Activated naive CD8-positive, alpha-beta T cell treated with anti-CD3 and anti-CD28 coated beads for 36 hours (primary cell): ENCODE measurements at places on chromosomes 3 and 15. TPM values are rescaled to one million over a fixed set of nuclear protein-coding genes. Genes with fewer than 3 reads are reported as not detected.

CSPG4 gene
- not detected for total RNA-seq

TRAT1 gene
- 15.2 TPM for total RNA-seq

- DNase-seq, result no peak
Observed at GRCh38 chr15:44207643-44208042, 12.6 kb upstream of the FRMD5 start.

SKOR1 gene
- total RNA-seq, result 0.16 TPM

- no peak for DNase-seq
Observed at GRCh38 chr15:42788725-42789124, 51.8 kb upstream of the CDAN1 start.

C15orf62 gene
- total RNA-seq, result 0.50 TPM

SLC7A14 gene
- total RNA-seq, result not detected

GRCh38 chr15:44296625-44297524, 8.4 kb downstream of the GOLM2 start:
- no peak for DNase-seq

WNT5A gene
- total RNA-seq, result not detected

DNA sequence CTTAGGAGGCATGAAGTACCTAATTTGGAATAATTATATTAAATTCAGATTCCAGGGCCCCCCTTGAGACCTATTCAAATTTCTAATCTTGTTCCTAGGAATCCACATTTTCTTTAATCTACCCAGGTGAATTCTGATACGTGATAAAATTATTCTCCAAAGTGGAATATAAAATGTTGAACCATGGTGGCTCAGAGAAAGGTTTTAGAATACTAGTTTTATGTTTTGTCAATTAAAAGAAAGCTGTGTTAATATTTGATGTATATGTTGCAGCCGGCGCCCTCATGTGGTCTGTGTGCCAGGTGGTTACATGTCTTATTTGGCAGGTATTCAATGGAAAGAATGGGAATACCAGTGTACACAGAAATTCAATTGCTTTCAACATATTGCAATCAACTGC, 321.8 kb downstream of the FEZF2 start:
- no peak for DNase-seq

CHDH gene
- total RNA-seq, result 0.08 TPM

CERS3 gene
- 0.24 TPM for total RNA-seq

DNA sequence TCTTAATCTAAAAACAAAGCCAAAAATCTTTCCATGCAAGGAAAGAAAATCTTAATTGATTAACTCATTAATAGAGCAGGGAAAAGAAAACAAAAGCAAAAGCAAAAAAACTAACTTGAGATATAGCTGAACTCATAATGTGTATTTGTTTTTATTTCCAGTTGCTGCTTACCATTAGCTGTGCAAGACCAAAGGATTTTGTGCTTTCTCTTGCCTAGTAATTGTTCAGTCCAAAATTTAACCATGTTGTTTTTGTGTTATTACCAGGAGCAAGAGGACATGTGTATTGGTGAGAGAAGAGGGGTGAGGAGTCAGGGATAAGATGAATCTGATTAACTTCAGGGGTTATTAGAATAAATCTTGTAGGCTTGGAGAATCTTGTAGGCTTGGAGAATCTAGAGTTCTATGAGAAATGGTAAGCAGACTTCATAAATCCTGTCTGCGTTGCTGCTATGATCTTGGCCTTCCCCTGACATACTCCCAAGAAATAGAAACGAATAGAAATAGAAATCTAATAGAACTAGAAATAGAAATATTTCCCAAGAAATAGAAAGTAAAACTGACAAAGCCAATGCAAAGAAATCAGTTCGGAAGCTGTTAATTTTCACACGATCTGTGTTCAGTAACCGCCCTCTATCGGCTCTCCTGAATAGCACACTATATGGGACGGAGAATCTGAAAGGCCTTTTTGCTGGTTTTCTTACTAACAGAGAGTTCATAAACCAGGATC, 72.6 kb upstream of the TNFSF10 start:
- peak; percentile 32 for DNase-seq

DNA sequence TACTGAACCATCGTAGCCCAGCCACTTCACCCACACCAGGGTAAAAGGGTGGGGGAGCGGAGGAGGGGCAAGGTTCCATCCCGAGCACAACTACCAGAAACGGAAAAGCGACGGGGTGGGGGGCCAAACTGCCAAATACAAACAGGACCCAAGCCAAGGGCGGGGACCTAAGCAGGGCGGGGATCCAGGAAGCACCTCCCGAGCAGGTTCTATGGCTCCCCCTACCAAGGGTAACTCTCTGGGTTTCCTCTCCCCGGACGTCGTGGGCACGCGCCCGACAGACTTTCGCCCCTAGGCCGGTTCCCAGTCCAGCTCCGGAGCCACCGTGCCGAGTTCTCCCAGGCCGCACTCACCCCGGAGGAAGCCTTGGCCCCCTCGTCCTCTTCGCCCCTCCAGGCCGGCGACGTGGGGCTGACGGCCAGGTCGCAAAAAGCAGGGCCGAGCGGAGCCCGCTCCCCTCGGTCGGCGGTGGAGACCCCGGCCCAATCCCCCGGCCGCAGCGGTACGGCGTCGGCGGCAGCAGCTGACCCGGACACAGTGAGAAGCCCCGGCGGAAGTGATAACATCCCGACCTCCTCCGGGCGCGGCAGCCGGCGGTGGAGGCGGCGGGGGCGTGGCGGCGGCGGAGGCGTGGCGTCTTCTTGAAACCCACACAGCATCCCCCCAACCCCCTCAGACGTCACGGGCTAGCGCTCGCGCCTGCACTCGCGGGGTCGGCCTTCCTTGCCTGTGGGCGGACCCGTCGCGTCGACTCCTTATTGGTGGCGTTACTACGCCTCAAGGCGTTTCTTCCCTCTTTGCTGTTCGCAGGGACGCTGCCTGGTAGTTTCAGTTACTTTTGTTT, at the start of gene BNIP2:
BNIP2 (minus strand) TSS at position 539 of the 844 bp plus-strand sequence. CDS start 6,863 bp downstream, outside the sequence.
- DNase-seq, result peak; percentile 98

- no peak for DNase-seq
Observed at GRCh38 chr3:9793161-9793781, 389 bp downstream of the ARPC4 start.

GRCh38 chr3:170740726-170741591, 129.0 kb downstream of the RPL22L1 start:
- no peak for DNase-seq

DNA sequence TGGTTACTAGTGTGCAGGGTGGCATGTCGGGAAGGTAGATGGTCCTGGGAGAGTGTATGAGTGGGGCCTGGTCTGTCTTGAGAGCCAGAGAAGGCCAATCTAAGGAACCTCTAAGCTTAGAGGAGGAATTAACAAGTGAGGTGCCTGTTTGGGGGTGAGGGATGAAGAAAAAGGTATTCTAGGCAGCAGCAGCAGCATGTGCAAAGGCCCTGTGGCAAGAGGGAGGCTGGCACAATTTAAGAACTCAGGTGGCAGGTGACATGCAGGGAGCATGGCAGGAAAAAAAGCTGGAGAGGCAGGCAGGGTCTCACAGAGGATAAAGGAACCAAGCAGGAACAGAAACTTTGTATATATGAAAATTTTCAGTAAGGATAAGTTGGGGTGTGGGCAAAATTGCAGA, 51.2 kb downstream of the SPSB4 start:
- no peak for DNase-seq

DNA sequence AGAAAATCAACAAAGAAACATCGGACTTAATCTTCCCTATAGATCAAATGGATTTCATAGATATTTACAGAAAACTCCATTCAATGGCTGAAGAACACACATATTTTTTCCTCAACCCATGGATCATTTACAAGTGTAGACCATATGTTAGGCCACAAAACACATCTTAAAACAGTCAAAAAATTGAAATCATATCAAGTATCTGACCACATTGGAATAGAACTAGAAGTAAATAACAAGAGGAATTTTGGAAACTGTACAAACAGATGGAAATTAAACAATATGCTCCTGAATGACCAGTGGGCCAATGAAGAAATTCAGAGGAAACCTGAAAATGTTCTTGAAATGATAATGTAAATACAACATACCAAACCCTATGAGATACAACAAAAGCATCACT, 323.1 kb upstream of the GPR149 start:
- no peak for DNase-seq

C3orf18 gene
- 17.1 TPM for total RNA-seq

- no peak for DNase-seq
Observed at GRCh38 chr3:149061776-149062175, 24.6 kb downstream of the HLTF start.

- no peak for DNase-seq
Observed at GRCh38 chr15:58229297-58229768, 91.2 kb downstream of the AQP9 start.

GRCh38 chr15:28113394-28114113, 14.4 kb upstream of the OCA2 start:
- no peak for DNase-seq

- DNase-seq, result no peak
Observed at GRCh38 chr3:139948898-139949297, 13.9 kb downstream of the CLSTN2 start.

PIF1 gene
- total RNA-seq, result 27.3 TPM

DNA sequence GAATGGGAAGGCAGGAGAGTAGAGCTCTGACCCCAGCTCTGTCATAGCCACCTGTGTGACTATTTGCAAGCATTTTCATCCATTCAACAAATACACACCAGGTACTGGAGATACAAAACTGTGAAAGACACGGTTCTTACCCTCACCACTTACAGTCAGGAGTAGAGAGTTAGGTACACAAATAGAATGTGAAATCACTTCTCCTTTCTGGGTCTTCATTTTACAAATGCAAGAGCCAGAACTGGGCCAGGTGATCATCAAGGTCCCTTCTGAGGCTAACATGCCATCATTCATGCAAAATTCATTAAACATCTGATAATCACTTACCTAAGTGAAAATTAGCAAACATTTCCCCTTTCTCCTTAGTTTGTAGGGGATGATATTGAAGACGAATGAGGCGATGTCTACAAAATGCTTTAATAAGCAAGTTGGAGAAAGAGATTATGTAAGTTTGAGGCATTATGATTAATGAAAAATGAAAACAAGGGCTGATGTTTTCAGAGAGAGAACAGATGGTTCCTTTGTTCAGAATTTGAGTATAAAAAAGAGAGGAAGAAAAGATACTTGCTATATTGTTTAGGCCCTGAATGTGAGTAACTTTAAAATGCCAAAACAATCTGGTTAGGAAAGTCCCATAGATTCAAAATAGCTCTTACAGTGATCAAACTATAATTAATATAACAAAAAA, 88.6 kb downstream of the LPP start:
- no peak for DNase-seq

THOC7 gene
- 85.4 TPM for total RNA-seq

DNA sequence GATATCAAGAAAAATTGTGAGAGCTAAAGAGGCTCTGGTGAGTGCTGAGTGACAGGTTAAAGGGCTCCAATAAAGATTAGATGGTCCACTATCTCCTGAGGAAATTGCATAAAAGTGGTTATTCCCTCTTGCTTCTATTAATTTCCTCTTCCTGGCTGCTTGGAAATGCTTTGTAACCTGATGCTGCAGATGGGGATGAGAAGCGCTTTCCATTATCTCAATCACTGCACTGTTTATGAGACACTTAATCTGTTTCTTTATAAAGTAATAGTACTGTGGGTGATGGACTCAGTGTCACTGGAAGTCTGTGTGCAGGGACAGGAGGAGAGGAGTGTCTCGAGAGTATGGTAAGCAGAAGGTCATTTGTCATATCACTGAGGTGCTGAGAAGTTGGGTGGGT, 305.3 kb downstream of the EPHB1 start:
- no peak for DNase-seq

GRCh38 chr3:22349215-22349851, 598.3 kb upstream of the ZNF385D start:
- DNase-seq, result no peak

DNA sequence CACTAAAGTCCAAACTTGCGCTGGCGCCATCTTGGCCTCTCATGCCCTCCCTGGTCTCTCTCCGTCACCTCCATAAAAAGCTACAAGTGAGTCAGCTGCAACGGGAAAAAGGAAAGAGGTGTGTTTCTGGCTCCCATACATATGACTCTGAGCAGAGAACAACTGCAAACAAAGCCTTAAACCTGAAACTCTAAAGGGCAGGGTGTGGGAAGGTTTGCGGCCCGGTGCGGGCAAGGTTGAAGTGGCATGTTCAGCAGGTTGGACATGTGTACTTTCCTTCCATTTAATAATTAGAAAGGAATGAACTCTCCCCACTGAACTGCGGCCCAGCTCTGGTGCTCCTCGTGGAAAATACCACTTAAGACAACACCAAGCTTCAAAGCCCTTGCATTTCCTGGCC, 59.0 kb upstream of the PPARG start:
- DNase-seq, result no peak

DNA sequence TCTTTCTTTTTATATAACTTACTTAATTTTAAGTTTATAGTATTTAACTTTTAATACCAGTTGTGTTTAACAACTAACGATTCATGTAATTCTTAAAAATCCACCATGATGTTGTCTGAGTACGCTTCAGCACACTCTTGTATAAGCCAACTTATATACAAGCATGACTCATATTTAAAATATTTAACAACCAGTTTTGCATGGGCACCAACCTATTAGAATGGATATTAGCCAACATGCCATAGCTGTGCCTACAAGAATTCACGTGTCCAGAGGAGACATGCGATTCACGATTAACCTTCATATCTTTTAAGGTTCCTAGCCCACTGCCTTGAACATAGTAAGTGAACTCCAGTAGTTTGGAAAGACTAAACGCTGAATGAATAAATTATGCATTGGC, 1023.2 kb downstream of the TBL1XR1 start:
- DNase-seq, result no peak

DNA sequence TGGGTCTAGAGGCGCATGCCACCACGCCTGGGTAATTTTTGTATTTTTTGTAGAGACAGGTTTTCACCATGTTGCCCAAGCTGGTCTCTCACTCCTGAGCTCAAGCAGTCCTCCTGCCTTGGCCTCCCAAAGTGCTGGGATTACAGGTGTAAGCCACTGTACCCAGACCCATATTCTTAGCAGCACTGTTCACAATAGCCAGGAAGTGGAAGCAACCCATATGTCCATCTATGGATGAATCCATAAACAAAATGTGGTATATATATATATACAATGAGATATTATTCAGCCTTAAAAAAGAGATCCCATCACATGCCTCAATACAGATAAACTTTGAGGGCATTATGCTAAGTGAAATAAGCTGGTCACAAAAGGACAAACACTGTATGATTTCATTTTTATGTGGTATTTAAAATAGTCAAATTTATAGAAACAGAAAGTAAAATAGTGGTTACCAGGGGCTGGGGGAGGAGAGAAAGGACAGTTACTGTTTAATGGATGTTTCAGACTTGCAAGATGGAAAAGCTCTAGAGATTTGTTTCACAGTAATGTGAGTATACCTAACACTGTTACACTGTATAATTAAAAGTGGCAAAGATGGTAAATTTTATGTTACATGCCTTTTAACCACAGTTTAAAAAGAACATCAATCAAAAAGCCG, 35.7 kb upstream of the GRAMD1C start:
- DNase-seq, result no peak
